ENCODE measurements at places on chromosomes 12 and 14.

- no peak for DNase-seq
Observed at GRCh38 chr14:36585100-36585499, 2.7 kb upstream of the NKX2-8 start.

GRCh38 chr14:95701846-95702221, 12.1 kb downstream of the TCL1A start:
- DNase-seq = no peak

GRCh38 chr12:92486443-92487137, 216.2 kb upstream of the PLEKHG7 start:
- no peak for DNase-seq

DNA sequence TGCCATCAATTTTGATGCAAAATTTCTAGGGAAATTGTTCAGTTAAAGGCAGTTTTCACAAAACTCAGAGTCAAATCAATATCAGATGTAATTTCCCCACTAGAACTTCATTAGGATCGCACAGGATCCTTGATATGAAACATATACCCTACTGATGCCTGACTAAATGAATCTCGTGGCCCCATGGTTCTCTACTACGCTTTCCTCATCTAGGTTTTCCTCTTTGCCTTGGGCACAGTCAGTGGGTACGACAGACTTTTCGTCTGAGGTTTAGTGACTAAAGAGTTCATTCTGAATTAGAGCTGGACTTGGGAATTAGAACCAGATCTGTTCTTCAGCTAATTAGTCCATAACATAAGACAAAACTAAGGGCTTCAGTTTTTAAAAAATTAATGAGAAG, 42.5 kb upstream of the GNPNAT1 start:
- peak; percentile 67 for DNase-seq

DNA sequence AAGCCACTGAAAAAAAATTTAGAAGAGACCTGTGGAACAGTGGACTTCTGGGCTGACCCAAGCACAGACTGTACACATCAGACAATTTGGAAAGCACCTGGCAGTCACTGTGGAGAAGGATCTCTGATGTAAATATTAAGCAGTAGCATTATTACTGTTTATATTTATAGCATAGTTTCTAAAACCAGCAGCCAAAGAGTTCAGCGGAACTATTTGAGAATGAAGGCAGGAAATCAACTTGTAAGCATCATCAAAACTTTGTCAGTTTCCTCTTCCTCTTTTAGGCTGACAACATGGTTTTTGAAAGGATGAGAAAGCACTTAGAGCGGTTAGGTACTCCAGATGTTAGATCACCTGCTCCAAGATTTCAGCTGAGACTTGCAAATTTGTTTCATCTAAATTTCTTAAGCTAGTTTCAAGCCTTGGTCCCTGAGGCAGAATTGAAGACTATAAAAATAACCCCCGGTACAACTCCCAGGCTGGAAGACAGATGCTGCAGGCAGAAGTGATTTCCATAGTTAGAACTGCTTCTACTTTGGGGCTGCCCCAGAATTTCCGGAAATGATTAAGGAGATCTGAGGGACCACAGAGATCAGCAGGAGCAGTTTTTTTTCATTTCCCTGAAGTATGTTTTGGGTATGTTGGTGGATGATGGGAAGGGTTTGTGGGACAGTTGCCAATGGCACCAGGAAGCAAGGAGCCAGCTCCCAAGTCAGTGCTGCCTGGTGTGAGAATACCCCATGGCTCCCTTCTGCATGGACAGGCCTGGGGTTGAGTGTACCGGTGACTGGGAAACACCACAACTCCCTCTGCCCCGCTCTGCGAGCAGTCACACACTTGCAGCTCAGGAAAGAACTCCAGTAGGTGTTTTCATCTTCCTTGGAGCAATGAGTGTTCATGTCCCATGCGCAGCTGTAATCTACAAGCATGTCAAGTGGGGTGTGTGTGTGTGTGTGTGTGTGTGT, 354.5 kb downstream of the NUAK1 start:
- no peak for DNase-seq

DNA sequence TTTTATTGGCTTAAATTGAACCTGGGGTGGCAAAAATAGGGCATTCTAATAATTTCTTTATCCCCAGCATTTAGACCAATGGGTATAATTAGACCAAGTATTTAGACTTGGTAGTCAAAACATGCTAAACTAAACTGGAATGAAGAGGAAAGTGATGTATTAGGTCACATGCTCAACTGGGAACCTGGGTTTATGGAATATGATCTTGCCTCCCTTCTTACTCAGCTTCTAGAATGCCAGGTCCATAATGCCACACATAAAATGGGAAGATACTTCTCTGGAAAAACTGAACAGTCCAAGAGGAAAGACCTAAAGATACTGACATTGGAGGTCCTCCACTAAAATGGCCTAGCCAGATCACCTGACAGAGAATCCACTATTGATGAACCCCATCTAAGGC, 6.2 kb upstream of the BIN2 start:
- DNase-seq = no peak

- no peak for DNase-seq
Observed at GRCh38 chr12:124175704-124176103, 119.2 kb upstream of the RFLNA start.

- no peak for DNase-seq
Observed at GRCh38 chr14:61429316-61429715, 107.9 kb downstream of the PRKCH start.

DNA sequence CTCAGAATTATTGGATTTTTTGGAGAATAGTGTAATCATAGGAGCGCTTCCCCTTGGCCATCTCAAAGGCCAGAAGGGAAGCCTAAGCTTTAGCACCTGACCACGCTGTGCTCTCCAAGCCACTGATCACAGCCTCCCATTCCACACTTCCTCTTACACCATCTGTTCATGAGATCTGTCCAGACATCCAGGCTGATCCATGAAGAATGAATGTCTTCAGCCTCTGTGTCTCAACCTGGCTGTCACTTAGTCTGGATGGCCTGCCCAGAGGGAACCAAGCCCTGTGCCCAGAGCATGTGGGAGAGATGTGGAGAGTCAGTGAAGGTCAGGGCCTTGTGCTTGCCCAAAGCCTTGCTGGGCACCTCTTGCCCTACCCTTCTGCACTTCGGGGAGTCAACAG, 40.5 kb downstream of the TSPAN11 start:
- DNase-seq = no peak

GRCh38 chr12:68011882-68012207, 22.6 kb downstream of the IFNG-AS1 start:
- no peak for DNase-seq

DNA sequence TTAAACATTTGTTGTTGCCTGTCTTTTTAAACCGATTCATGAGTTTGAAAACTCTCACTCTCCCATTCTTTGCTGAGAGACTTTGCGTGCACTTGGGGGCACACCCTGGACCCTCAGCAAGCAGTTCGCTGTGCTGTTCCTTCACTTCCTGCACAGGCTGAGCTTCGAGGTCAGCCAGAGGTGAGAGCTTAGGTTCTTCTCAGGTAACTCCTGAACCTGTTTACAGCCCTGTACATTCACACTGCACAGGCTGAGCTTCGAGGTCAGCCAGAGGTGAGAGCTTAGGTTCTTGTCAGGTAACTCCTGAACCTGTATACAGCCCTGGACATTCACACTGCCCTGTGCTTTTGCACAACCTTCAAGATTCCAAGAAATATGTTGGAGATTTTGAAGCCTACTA, 9.8 kb upstream of the CLECL1 start:
- no peak for DNase-seq

- DNase-seq = peak; percentile 59
Observed at GRCh38 chr12:106918746-106919145, 37.0 kb upstream of the TMEM263 start.

- peak; percentile 25 for DNase-seq
Observed at GRCh38 chr14:70009961-70010360, 130.7 kb downstream of the SMOC1 start.

DNA sequence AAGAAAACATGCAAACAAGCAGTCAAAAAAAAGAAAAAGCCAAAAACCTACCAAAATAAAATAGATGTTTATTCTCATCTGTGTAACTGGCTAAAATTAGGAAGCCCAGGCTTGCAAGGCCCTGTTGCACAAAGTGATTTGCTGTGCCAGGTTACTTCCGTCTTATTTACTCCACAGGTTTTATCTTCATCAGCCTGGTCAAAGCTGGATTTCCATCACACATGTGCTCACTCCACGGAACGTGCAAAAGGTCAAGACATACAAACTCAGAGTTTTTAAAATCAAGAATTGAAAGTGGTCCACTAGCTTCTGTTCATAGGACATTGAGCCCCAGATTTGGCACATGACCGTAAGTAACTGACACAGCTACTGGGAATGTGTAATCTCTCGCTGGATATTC, 14.8 kb downstream of the KCNJ8 start:
- no peak for DNase-seq

GRCh38 chr12:7645395-7646177, 20.1 kb downstream of the APOBEC1 start:
- peak; percentile 52 for DNase-seq

GRCh38 chr14:61171727-61172126, 109.4 kb downstream of the TMEM30B start:
- DNase-seq = no peak

DNA sequence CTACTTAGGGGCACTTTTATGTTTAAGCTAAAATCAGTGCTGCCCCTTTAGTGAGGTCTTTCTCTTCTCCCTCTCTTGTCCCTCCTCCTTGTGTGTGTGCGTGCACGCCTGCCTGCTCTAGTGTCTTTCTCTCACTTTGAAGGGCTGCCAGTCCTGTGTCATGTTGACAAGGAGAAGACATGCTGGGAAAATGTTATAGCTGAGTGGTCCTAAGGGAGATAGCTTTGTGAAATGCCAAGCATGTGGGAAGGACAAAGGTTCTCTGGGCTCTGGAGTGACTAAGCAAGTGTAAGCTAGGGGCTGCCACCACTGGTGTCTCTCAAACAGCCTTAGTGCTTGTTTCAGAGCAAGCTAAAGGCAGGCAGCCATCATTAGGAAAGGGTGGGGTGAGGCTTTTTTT, 108.4 kb downstream of the EMP1 start:
- DNase-seq = no peak

GRCh38 chr12:113271466-113271852, 50.2 kb downstream of the TPCN1 start:
- no peak for DNase-seq

- DNase-seq = no peak
Observed at GRCh38 chr12:132571598-132571997, 38.8 kb downstream of the LRCOL1 start.

DNA sequence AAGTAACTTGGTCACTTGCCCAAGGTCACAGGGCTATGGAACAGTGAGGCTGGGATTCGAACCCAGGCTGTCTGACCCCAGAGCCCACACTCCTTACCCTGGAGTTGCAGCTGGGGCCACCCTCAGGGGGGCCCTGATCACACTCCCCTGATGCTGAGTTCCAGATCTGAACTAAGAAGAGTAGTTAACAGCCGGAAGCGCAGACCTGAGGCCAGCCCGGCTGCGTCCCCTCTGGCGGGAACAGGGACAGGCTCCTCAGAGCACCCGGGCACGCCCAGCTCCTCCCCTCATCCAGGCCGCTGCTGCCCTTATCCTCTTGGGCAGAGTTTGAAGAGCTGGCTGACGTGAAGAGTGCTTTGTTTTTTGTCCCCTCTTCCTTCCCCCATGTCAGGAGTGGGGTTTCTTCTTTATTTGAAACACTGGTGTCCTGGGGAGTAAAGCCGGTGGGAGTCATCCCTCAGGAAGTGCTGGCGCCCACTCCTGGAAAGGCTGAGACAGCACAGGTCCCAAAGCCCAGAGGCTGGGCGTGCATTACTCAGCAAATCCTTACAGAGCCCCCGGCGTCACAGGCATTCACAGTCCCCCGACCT, 8.7 kb downstream of the PHB2 start:
- DNase-seq = peak; percentile 78

- no peak for DNase-seq
Observed at GRCh38 chr12:43028826-43029225, 439.3 kb upstream of the PRICKLE1 start.

- no peak for DNase-seq
Observed at GRCh38 chr14:77989441-77989991, 180.7 kb upstream of the NRXN3 start.

- no peak for DNase-seq
Observed at GRCh38 chr12:16150276-16150675, 127.2 kb downstream of the SLC15A5 start.

DNA sequence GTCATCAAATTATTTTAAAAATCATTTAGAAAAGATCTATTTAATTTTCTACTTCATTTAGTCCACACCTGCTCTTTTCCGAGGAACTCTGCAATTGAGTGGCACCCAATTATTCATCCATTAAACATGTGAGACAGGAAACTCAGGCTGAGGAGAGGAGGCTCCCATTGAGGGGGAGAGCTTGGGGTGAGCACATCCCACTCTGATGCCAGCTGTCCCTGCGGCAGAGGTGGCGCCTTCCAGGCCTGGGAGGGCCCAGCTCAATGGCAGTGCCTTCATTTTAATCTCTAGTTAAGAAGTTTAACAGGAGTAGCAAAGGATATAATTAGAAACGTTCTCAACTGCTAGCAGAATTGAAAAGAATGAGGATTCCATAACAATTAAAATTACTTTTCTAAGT, 92.0 kb downstream of the ITPR2 start:
- no peak for DNase-seq

DNA sequence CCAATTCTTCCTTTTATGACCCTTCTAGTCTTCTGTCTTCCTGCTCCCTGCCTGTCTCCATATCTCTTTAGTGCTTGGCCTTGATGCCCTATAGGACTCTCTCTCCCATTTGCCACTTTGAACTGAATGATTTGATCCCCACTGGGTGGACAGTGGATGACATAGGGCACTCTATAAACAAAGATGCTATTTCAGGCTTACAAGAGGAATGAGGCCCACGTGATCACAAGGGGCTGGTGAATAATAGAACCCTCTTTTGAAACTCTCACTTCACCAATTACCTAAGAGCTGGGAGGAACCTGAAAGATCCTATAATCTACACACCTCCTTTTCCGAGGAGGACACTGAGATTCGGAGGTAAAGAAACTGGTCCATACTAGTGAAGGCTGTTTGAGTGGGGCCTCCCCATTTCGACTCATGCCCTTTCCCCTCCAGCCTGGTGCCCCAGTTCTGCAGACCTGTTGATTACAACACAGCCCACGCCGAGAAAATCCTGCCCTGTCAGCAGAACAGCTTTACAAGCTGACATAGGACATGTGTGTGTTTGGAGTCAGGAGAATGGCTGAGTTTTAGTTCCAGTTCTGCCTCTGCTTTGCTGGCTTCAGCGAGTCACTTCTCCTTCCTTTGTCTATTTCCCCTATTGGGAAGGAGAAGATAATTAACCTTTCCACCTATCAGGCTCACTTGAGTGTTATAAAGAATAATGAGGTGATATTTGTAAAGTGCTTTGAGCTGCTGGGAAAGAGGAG, 400.3 kb downstream of the ZFP36L1 start:
- no peak for DNase-seq

Data from SK-N-SH (cell line).